Left ventricle myocardium superior (tissue), 1 donor: ENCODE measurements at places on chromosomes 11 and 22.
A peak's percentile ranks its signal among the peaks of the same experiment; 100 is the strongest.

GRCh38 chr11:76802621-76803020 is 19.5 kb downstream of the TSKU start:
- no peak for DNase-seq

- no peak for DNase-seq
Measured at GRCh38 chr11:128346804-128347203, 240.6 kb downstream of the ETS1 start.

DNA sequence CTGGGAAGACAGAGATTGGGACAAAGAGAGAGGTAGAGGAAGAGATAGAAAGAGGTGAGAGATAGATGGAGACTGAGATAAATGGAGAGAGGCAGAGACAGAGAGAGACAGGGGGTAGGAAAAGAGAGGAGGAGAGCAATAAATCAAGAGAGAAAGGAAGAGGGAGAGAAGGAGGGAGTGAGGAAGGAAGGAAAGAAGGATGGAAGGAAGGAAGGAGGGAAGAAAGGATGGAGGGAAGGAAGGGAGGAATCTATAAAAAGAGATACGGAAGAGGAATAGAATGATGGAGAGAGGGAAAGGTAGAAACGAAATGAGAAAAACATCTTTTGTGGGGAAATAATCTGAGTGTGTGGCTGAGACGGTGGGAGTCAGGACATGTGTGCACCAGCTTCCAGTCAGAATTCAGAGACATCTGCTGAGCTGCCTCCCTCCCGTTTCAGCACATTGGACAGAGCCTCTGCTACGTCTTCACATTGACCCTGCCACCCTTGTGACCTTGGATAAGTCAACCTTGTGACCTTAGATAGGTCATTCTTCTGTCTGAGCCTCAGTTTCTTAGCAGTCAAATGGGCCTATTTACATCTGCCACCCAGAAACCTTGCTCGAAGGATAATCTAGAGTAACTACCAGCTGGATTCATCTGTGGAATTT is 417.8 kb downstream of the MIAT start:
- no peak for DNase-seq

DNA sequence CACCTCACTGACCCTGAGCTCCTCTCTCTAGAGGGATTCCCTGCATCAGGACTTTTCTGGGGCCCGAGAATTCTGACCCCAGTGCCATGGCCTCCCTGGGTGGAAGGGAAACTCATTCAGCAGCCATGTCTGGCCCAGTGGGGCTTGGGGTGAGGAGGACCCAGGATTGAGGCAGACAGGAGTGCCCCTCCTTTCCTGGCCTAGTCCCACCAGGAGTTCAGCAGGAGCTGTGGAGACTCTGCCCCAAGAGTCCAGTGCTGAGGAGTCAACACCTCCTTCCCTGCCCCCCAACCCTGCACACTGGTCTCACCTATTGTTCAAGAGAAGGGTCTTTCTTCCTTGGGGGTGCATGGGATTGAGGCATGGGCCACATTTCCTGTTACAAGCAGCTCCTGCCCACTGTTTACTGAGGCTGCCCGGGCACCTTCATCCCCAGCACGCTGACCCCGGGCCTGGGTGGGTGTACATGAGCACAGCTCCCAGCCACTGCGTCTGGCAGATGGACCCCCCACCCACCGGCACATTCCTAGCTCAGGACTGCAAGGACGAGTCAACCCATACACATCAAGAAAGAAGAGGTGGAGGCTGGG is 33.9 kb downstream of the ALX4 start:
- no peak for DNase-seq

DNA sequence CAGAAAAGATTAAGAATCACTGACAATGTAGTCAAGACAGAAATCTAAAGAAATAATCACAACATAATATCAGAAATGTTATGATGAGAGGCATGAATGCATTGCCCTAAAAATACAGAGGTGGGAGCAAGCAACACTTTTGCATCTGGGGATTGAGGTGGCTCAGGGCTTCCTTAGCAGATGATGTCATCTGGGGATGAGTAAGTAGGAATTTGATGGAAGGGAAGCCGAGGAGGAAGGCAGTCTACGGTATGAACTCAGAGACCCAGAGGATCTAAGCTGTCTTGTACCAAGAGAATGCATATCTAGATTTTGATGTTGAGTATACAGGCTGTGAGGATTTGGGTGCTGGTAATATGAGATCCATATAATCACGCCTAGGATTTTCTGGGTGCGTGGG is 193.0 kb upstream of the SNX19 start:
- DNase-seq, result no peak

DNA sequence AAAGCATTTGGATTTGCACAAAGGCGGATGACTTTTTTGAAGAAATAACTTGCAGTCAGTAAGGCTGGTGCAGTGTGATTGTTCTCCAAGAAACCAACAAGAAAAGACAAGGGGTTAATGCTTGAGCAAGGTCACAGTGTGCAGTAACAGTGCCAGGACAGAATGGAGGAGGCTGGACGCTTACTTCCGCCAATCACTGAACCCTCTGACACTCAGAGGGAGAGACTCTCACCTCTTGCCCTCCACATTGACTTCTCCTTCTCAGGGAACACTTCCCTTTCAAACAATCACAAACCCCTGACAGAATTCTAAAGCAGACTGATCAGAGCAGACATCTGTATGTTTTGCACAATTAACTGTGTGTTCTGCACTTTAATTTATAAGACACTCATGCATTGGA is 228.4 kb downstream of the BLID start:
- no peak for DNase-seq

GRCh38 chr11:57335023-57335342 is 709 bp downstream of the SSRP1 start:
- DNase-seq, result no peak

DNA sequence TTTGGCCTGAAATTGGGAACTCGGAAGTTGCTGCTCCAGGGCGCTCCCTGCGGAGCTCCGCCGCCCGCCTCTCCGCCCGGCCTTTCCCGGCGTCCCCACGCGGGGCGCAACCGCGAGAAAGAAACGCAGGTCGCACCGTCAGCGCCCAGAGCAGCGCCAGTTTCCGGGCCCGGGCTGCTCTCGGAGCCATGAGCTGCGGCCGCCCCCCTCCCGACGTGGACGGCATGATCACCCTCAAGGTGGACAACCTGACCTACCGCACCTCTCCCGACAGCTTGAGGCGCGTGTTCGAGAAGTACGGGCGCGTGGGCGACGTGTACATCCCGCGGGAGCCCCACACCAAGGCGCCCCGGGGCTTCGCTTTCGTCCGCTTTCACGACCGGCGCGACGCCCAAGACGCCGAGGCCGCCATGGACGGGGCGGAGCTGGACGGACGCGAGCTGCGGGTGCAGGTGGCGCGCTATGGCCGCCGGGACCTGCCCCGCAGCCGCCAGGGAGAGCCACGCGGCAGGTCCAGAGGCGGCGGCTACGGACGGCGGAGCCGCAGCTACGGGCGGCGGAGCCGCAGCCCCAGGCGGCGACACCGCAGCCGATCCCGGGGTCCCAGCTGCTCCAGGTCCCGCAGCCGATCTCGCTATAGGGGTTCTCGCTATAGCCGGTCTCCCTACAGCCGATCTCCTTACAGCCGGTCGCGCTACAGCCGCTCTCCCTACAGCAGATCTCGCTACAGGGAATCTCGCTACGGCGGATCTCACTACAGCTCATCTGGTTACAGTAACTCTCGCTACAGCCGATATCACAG is 521 bp downstream of the SRSF8 start:
- peak; percentile 93 for DNase-seq
